Activated naive CD8-positive, alpha-beta T cell treated with anti-CD3 and anti-CD28 coated beads, Interleukin-2, amount 50 U/mL, for 24 hours (primary cell): ENCODE measurements at places on chromosomes 4 and X.

DNA sequence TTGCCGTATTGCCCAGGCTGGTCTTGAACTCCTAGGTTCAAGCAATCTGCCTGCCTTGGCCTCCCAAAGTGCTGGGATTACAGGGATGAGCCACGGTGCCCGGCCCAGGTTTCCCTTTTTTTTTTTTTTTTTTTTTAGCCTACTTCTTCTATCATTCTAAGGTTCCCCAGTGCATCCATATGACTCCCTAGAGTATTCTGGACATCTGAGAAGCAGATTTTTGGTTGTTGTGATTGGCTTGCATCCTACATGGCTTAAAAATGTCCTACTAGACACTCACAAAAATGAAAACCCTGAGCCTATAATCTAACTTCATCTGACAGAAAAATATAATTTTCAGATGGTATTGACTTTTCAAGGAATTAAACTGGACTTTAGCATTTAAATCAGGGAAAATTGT lies 41.7 kb downstream of the SMIM14 start:
- DNase-seq, result no peak

GRCh38 chrX:118350706-118351105 lies 4.8 kb downstream of the WDR44 start:
- no peak for DNase-seq

- peak; percentile 75 for DNase-seq
Observed at GRCh38 chr4:153432965-153433753, 33.0 kb upstream of the TMEM131L start.

DNA sequence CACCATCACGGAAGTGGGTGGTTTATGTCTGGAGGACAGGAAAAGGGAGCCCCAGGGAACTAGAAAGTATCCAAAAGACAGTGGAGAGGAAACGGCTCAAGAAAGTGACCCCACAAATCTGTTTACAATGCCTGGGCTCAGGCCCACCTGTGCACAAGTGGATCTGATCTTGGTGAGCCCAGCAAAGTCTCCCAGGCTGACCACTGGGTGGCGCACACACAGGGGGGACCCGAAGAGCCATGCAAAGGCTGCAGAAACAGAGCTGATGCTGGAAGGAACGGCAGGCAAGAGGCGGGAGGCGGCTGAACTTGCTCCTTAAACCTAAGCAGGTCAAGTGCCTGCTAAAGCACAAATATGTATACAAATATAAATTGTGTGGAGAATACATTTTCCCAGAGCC lies 9.6 kb downstream of the HAUS7 start:
- DNase-seq, result peak; percentile 44

DNA sequence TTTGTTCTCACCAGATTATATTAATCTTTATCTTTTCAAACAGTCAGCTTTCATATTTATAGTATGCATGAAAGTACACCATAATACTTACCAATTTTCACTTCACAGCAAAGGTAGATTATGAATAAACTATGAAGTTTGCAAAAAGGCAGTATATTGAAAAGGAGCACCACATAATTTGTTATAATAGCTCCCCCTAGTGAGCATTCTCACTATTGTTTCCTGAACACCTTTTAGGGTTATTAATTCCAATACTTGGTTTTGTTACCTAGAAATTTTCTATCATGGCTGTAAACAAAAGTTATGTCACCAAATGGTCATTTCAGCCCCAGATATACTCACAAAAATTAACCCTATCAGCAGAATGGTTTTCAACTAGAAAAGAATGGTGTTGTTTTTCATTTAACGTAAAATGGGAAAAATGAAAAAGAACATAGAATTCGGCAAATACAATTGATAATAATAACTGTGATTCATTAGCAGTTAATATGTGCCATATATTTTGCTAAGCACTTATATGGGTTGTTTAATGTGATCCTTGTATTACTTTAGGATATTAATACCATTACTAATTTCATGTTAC lies 30.2 kb upstream of the NKX6-1 start:
- no peak for DNase-seq

DNA sequence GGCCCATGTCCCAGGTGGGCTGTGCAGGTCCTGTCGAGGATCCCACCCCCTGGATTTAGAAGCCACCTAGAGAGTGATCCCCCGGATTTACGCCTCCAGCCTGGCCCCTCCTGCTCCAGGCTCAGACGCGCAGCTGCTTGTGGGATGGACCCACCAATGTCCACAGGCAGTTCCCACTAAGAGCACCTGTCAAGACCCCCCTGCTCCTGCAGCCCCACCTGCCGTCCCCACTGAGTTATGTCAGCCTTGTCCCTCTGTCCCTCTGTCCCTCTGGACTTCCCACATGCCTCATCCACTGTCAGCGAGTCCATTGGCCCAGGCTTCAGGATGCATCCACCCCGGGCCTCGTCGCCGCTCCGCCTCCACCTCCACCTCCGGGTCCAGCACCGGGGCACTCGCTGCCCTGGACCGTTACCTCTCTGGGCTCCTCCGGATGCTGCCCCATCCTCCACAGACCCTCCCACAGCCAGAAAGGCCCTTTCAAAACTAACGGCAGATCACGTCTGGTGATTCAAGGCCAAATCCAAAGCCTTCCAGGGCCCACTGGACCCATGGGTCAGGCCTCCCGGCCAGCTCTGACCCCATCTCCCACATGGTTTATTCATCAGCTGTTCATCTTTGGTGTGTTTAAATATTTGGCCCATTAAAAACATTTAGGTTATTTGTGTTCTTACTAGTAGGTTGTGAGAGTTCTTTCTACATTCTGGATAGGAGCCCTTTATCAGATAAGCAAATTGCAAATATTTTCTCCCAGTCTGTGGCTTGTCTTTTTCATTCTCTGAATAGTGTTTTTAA lies 28.3 kb downstream of the HTRA3 start:
- DNase-seq, result no peak

DNA sequence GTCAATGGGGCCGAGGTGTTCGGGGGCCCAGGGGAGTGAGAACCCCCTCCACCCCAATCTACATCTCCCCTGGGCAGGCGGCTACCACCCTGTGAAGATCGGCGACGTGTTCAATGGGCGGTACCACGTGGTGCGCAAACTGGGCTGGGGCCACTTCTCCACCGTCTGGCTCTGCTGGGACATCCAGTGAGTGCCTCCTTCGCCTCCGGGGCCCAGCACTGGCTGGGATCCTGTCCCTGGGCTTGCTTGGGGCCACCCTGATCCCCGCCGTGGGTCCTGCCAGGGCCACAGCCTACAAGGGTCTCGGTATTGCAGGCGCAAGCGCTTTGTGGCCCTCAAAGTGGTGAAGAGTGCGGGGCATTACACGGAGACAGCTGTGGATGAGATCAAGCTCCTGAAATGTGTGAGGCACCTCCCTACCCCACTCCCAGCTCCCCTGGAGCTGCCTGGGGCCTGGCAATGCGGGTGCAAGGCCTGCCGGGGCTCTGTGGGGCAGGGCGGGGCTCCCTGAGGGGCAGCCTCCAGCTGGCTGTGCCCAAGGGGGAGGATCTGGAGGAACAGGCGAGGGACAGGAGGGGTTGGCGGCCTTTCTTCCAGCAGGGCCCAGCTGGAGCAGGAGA lies 697 bp downstream of the SRPK3 start:
- DNase-seq, result no peak

DNA sequence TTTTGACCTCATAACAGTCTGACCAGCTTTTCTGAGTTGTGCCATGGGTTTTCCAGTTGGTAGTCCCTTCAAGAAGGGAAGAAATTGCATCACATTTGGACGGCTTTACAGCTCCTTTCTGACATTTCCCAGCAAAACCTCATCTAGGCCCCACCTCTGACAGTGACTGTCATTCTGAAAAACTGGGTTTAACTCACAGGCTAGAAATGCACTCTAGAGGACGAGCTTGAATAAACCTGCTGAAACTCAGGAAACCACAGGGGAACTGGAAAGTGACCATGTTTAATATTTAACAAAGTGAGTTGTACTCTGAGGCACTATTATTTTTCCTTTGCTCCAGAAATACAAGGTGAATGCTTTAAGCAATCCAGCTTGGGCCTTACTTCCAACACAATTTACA lies 434.3 kb upstream of the RASGEF1B start:
- no peak for DNase-seq

DNA sequence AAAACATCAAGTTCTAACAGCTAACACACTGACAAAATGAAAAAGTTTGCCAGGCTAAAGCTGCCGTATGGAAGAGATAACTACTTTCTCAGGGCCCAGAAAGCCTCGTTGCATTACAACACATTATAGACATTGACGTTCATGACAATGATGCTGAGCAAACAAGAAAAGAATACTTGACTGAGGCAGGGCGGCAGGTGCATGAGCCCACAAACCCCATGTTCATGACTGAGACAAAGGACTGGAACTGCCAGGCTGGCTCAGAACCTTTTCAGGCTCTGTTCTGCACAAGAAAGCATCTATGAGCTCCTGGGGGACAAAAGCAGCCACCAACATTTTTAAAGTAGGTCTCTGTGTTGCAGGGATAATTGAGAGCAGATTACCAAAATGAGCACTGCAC lies 13.6 kb downstream of the TLR6 start:
- no peak for DNase-seq

- DNase-seq, result no peak
Observed at GRCh38 chr4:171025343-171025742, 787.9 kb upstream of the GALNTL6 start.

- DNase-seq, result no peak
Observed at GRCh38 chr4:26346203-26346620, 25.4 kb downstream of the RBPJ start.
